ENCODE measurements at places on chromosomes 1 and 21.
A peak's percentile ranks its signal among the peaks of the same experiment; 100 is the strongest.

GRCh38 chr21:44065428-44065827 is 41.8 kb upstream of the PWP2 start:
- DNase-seq, result peak; percentile 73

GRCh38 chr1:40308036-40308727 is 8.9 kb downstream of the COL9A2 start:
- DNase-seq, result no peak

DNA sequence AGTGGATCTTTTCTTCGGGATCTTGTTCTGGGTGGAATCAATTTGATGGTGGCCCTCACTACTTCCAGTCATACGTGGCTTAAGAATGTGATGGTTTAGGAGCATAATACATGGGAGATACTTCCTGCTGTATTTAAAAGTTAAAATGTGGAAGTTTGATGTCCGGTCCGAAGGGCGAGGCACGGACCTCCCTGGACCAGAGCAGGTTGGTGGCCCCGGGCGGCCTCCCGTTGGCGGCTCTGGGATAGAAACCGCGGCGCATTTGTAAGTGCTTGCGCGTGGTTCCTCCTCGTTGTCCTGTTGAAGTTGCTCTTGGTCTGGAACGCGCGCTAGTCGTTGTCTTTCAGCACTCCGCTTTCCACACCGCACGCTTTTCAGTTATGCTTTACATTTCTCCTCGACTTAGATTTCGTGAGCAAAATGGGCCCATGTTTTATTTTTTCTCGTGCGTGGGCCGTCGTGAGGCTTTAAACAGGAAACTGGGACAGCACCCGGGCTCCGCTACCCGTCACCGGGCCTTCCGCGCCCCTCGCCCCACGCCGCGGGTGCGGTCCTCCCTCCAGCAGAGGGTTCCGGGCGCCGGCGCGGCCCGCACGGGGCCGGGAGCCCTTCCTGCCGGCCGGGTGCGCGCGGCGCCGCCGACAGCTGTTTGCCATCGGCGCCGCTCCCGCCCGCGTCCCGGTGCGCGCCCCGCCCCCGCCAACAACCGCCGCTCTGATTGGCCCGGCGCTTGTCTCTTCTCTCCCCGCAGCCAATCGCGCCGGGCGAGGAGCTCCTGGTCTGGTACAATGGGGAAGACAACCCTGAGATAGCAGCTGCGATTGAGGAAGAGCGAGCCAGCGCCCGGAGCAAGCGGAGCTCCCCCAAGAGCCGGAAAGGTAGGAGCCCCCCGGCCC is 48.9 kb downstream of the PRDM2 start:
- peak; percentile 95 for DNase-seq

- no peak for DNase-seq
Observed at GRCh38 chr1:204974327-204974726, 68.7 kb upstream of the CNTN2 start.

GRCh38 chr1:33032126-33032869 is 4.4 kb downstream of the AK2 start:
- DNase-seq, result peak; percentile 52

DNA sequence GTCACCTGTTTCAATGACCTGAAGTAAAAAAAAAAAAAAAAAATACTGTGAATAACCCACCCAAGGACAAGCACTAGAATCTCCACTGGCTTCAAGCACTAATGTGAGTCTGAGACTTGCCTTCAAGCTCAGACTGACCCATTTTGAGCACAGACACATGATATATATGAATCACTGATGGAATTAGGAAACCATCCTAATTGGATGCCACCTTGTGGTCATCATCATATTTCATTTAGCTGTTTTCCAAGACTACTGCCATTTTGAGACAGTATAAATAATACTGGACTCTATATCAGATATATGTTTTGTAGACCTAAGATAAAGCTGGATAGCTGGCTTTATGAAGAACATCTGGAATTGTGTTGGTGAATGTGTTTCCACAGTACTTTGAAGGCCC is 1232.0 kb downstream of the KCNT2 start:
- no peak for DNase-seq

DNA sequence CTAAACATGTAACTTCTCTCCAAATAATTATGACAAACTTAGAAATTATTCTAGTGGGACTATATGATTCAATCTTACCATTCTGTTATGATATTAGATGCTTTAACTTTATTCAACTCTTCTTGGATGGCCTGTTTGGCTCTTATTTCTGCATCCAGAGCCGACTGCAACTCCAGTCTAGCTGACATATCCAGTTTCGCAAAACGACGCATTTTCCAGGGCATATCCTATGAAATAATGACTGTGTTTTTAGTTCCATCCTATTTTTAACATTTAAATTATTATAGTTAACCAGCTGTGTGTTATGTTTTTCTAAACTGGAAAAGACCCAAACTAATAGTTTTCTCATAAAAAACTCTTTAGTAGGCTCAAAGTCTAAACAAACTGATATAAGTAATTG is 133.7 kb downstream of the COQ8A start:
- no peak for DNase-seq

GRCh38 chr1:162042361-162042760 is 18.7 kb upstream of the OLFML2B start:
- no peak for DNase-seq

DNA sequence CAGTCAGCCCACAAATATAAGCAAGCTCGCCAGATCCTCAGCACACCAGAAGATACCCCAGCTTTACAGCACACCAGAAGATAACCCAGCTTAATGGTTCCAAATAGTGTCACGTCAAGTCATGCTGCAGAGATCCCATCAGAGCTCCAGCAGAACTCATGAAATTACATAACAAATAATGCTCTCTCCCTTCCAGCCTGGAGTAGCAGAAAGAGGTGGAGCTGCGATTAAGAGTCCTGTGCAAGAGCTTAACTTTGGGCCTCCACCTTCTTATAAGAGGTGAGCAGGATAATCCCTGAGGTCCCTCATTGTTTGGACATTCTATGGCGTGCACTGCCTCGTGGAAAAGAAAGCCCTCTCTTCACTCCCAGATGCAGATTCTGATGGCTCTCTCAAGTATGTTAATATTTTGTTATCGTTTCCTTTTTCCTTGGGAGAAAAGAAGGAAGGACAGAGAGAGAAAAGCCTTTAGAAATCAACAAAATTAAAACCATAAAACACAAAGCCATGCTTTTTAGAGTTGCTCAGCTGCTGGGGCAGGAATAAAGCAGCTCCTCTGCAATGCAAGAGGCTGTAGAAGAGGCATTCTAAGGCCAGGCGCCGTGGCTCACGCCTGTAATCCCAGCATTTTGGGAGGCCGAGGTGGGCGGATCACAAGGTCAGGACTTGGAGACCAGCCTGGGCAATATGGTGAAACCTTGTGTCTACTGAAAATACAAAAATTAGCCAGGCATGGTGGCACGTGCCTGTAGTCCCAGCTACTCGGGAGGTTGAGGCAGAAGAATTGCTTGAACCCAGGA is 59.1 kb downstream of the GLUL start:
- DNase-seq, result no peak

DNA sequence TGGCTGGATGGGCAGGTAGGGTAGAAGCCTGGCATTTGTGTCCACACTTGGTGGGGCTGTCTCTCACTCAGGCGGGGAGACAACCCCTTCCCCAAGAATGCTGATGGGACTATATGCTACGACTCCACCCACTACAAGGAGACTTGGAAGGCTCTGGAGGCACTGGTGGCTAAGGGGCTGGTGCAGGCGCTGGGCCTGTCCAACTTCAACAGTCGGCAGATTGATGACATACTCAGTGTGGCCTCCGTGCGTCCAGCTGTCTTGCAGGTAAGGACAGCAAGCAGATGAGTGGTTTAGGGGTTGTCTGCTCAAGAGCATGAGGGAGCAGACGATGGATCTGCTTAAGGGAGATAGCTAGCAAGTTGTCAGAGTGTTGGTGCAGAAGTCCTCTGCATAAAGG is 15.9 kb upstream of the NASP start:
- DNase-seq, result no peak

GRCh38 chr1:87899746-87900145 is 571.1 kb downstream of the LMO4 start:
- no peak for DNase-seq

DNA sequence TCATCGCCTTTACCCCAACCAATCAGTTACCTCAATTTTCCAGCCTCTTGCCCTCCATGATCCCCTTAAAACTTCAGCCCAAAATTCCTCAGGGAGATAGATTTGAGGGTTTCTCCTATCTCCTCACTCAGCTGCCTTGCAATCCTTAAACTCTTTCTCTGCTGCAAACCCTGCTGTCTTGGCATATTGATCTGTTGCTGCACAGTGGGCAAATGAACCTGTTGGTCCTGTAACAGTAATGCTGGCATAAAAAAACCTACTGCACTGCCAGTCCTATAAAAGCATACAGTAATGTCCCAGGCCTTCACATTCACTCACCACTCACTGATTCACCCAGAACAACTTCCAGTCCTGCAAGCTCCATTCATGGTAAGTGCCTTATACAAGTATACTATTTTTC is 5.1 kb upstream of the TEDDM1 start:
- DNase-seq, result no peak

DNA sequence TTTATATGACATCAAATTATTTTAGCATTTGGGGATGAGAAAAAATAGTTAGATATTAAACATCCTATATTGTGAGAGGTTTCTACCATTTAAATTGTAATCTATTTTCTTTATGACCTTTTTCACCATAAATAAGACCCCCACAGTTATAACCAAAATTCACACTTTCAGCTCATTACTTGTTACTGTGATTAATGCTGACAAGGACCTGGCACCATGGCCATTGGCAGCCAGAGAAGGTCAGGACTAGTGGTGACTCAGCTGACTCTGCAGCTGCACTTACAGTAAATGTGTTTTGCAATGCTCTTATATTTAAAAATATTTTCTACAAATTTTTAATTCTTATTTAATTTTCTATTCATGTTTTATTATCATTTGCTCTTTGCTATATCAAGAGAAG is 133.3 kb upstream of the C1orf105 start:
- no peak for DNase-seq

GRCh38 chr1:178536844-178537371 is 24.0 kb downstream of the TEX35 start:
- DNase-seq, result no peak

- no peak for DNase-seq
Observed at GRCh38 chr1:87880764-87881163, 552.1 kb downstream of the LMO4 start.

DNA sequence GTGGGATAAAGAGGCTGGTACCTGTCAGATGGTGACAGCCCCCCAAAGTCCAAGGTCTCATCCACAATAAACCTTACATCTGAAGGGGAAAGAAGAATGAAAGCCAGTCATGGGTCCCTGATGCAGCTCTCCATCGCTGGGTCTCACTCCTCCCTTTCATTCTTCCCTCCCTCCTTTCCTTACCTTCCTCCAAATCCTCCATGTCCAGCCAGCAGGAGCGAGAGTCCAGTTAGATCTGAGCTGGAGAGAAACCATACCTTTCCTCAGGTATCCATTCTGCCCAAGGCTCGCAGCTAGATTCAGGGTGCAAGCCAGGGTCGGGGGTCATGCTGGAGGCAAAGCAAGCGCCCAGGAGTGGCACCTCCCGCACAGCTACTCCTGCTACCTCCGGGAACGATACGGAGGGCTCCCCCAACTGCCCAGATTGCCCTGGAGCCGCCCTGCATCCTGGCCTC is 421 bp downstream of the PSRC1 start:
- no peak for DNase-seq

DNA sequence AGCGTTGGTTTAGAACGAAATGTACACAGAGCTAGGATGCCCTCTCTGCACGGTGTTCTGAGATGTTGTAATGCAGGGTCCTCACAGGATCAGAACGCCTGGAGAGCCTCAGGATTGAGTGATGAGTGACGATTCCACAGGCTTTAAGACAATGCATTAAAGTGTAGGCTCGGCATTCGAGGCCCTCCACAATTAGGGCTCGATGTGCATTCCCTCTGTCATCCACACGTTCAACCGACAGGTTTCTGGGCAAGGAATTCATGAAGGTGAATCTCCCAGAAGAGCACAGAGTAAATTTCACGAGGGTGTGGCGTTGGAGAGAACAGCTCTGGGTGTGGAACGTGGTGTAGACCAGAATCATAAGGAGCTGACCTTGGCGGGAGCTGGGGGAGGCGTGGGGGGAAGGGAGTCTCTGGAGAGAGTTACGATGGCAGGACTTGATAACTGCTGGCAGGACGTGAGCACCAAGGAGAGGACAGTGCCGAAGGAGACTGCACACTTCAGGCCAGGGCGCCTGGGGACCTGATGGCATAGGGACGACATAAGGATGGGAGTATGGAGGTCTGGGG is 51.0 kb upstream of the EFHD2 start:
- DNase-seq, result no peak

DNA sequence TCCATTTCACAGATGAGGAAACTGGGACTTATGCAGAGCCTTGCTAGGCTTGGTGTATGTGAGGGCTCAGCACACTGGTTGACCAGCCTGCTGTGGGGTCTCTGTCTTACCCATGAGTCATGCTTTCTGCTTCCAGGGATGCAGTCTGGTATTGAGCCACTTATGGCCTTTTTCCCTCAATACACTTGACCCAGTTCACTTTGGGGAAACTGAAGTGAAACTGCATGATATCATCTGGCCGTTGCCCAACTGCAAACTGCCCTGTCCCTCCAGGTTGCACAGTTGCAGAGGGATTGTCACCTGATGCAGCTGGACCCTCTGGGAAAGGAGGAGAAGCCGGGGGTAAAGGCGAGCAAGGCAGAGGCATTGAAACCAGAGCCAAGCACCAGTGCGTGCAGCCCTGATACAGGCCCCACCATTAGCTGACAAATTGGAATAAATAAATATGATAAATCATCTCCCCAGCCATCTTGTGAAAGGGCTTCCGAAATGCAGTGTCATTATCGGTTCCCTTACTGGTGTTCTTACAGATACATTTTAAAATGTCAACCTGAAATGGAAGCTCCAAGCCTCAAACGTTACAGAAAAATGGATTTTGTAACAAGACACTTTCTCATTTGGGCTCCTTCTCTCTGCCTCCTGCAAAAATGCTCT is 39.3 kb upstream of the DUSP10 start:
- DNase-seq, result peak; percentile 89

- no peak for DNase-seq
Observed at GRCh38 chr1:42930178-42931107, 28.2 kb downstream of the SLC2A1 start.
